Lung microvascular endothelial cell (primary cell): ENCODE measurements at places on chromosomes 6 and 20. TPM values are rescaled to one million over a fixed set of nuclear protein-coding genes. Genes with fewer than 3 reads are reported as not detected.

KIFC1 gene
- 4.2 and 9.4 TPM in 2 replicates for total RNA-seq

ECT2L gene
- total RNA-seq, result under 0.01 TPM in 1 of 2 replicates, not detected in the other

DNA sequence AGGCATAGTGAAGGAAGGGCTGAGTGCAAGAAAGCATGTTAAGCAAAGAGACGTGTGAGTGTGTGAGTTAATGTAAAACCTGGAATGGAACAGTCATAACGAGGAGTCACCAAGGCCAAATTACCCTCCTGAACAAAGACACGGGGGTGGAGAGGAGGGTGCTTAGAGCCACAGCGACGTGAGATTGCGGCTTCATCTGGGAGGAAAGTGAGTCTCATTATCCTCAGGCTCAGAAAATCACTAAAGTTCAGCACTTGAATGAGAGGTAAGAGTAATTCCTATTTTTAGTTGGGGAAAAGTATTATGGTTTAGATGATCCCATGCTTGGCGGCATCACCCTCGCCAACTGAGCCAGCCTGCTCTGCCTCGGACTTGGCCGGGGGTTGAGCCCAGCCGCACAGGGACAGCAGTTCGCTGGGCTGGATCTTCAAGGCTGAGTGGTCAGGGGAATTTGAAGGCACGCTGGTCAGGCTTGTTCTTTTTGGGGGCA is 136.6 kb downstream of the DTNBP1 start:
- DNase-seq, result no peak

GRCh38 chr6:6700407-6701270 is 112.1 kb downstream of the LY86 start:
- DNase-seq, result no peak

- DNase-seq, result peak; percentile 82
Observed at GRCh38 chr6:30544666-30545272, 11.5 kb downstream of the GNL1 start.

DNA sequence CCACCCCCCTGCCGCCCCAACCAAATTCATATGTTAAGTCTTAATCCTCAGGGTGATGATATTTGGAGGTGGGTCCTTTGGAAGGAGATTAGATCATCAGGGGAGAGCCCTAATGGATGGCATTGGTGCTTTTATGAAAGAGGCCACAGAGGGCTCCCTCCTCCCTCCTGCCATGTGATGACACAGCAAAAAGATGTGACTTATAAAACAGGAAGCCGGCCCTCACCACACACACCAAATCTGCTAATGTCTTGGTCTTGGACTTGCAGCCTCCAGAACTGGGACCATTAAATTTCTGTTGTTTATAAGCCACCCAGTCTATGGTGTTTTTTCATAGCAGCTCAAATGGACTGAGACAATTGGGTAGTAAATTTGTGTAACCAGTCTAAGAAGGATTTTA is 176.3 kb downstream of the ADGRG6 start:
- peak; percentile 6 for DNase-seq

DNA sequence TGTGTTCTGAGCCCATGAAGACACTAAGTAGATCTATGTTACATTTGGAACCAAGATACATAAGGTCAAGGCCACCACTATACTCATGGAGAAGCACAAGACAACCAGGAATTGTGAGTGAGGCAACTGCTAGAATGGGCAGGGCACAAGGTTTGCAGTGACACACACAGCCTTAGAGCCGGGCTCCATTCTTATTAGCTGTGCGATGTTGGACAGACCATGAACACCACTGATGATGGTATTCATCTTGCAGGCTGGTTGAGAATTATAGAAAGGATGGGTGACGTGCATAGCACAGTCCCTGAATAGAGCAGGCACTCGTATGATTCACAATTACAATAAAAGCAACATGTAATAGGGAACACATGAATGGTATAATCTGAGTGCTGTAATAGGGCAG is 172.4 kb downstream of the GJA10 start:
- DNase-seq, result no peak
